Stimulated activated CD8-positive, alpha-beta memory T cell treated with anti-CD3 and anti-CD28 coated beads, Interleukin-2, amount 100 ng/mL, for 1 hour (primary cell): ENCODE measurements at places on chromosomes 5 and 9.

- DNase-seq = no peak
Measured at GRCh38 chr5:81534441-81534840, 140.5 kb upstream of the ACOT12 start.

DNA sequence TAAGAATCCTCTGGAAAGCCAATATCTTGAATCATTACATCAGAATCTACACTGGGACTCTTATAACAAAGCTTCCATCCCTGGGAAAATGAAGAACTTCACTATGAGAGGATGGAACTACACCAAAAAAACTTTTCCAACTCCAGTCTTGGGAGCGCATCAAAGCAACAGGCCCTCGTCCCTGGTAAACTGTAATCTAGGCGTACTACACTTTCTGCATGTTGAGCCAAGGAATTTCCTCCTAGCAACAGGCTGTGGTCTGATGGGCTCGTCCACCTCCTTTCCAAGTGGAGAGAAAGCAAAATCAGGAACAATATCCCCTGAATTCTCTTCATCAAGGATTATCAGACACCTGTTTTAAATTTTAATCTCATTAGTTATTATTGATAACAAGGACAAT, 94.1 kb downstream of the NFIB start:
- DNase-seq = no peak

DNA sequence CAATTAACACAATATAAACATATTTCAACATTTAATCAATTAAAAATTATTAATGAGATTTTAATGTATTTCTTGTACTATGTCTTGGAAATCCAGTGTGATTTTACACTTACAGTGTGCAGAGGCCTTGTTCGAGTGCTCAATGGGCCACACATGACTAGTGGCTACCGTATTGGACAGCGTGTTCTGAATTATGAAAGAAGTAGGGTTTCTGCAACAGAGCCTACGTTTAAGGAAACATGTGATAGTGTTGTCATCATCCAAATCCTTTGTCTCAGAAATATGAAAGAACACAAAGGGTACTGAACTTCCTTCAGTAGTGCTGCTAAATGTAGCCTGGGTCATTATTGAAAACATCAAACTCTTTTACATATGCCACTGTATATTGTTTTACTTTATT, 29.5 kb downstream of the NPR3 start:
- DNase-seq = no peak

GRCh38 chr5:81629986-81630385, 120.9 kb downstream of the SSBP2 start:
- DNase-seq = no peak

- no peak for DNase-seq
Measured at GRCh38 chr5:134387443-134387842, 16.1 kb downstream of the UBE2B start.

DNA sequence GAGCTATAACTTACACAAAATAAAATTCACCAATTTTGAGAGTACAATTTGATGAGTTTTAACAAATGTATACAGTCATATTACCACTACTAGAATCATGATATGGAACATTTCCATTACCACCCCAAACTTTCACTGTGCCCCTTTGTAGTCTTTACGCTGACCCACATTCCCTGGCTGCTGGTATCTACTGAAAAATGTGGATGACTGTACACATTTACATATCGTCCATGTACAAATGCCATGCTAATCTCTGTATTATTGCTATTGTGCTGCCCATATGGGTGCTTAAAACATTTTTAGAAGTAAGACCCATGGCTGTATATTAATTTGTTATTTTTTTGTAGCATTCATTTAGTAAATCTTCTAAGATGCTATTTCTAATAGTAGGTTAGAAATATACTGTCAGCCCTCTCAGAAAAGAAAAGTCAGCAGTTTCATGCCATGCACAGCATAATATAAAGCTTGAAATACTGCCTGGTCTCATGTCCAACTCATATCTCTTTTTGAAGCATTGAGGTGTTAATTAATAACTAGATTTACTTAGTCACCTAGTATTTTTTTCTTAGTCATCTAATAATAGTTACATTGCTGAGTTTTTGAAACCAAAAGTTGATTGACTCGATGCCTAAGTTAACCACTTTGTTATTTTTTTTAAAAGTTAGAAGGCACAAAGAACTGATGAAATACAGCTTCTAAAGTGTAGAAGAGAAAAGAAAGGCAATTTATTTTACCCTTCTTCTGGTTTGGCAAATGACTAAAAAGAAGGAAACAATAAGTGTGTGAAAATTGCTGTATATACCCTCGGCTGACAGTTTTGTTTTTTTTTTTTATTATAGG, 188.3 kb upstream of the MEF2C start:
- DNase-seq = no peak

GRCh38 chr5:25362799-25363198, 718.0 kb upstream of the CDH10 start:
- no peak for DNase-seq

GRCh38 chr9:107594908-107595530, 105.5 kb upstream of the KLF4 start:
- DNase-seq = no peak

DNA sequence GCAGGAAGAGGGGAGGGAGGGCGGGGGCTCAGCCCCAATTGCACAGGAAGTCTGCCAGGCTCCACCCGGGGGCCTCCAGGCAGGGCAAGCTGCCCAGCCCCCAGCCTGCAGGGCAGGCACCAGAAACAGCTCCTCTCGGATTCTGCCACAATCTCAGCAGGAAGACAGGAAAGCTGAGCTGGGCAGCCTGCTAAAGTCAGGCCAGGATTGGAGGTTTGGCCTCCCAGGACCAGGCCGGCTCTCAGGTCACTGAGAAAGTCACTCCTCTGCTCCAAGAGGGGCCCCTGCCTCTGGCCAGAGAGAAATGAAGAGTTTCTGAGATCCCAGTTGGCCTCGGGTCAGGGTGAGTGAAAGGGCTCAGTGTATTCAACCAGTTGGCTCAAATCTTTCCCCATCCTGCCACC, 54.6 kb upstream of the STXBP1 start:
- DNase-seq = no peak

- DNase-seq = no peak
Measured at GRCh38 chr9:101235105-101235866, 149.5 kb downstream of the BAAT start.

DNA sequence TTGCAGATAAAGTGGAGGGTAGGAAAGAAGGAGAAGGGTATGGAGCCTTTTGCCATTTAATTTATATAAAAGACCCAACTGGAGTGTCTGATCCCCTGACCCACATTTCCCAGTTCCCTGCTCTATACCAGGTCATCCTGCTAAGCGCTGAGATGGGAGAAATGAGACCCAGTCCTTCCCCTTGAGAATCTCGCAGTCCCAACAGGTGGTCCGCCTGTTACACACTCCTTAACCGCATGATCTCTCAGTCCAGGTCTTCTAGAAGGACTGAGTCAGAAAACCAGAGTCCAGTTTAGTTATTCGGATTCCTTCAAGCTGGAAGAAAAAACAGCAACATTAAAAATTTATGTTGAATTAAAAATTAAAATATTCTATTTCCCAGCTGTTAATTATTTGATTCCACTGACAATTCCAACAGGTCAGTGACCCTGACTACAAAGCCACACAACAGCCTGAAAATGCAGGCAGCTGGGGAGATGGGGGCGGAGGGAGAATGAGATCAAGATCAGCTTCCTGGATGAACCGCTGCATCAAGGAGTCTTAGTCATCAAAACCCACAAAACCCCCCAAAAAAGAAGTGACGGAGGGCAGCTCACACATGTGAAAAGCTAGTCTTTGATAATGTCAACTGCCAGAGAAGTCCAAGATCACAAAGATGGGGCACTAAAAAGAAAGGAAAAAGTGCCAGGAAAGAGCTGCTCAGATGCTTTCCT, 44.0 kb downstream of the GGTA1 start:
- DNase-seq = no peak

DNA sequence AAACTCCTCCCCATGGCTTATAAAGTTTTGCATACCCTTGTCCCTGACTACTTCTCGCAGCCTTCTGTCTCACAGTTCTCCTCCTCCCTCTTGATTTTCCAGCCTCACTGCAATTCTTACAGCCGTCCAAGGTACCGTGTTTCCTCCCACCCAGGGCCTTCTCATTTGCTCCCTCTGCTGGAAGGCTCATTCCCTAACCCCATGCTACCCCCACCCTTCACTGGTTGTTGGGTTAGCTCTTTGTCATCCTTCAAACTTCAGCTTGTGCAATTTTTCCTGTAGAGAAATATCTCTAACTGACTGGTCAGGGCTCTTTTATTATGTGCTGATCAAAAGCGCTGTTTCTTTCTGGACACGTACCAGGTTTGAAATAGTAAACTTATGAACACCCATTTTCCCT, 329.2 kb downstream of the EBF1 start:
- no peak for DNase-seq

GRCh38 chr9:85167146-85167545, 497.6 kb downstream of the NTRK2 start:
- no peak for DNase-seq

DNA sequence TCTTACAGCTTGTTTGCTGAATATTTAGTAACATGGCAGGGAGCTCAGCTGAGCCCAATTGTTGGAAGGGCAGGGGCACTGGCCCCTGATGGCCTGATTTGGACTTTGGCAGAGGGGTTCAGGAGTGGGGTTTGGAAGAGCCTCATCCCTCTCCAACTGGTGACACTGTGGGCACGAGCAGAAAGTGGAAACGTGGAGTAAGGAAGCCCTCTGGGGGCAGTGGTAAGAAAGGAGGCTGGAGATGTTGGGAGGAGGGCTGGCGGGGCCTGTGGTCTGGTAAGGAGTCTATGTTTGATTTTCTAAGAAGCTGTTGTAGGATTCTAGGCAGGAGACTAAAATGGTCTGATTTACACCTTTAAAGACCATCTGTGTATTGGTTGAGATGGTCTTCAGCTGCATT, 208.9 kb downstream of the HSPA4 start:
- no peak for DNase-seq
